Peyer's patch (tissue), 4 donors: ENCODE measurements at places on chromosomes 12 and 14. TPM values are rescaled to one million over a fixed set of nuclear protein-coding genes. Genes with fewer than 3 reads are reported as not detected.

Gene GLT8D2
- total RNA-seq: 4.7 TPM

Gene DPPA3
- total RNA-seq: not detected

Gene CPNE6
- 3.6 TPM for total RNA-seq

GRCh38 chr12:118073768-118074167 is 12.8 kb upstream of the WSB2 start:
- no peak overlapping the region for H3K4me3 ChIP-seq
- H3K4me1 ChIP-seq: no peaks in the 10 kb centered on the region
- H3K27ac ChIP-seq: no peak overlapping the region
- DNase-seq: no peak

GRCh38 chr12:110869026-110869425 is 22.2 kb downstream of the CCDC63 start:
- no peaks in the 10 kb centered on the region for H3K4me1 ChIP-seq
- H3K4me3 ChIP-seq: no peak overlapping the region
- no peak for DNase-seq
- no peaks in the 10 kb centered on the region for H3K36me3 ChIP-seq

Gene ATP2B1
- 89.3 TPM for total RNA-seq

Gene RNASE3
- not detected for total RNA-seq

Gene ADIPOR2
- total RNA-seq: 63.3 TPM

GRCh38 chr12:132506328-132507160 is 16.6 kb downstream of the FBRSL1 start:
- peaks cover 48% of the 10 kb centered on the region for H3K4me1 ChIP-seq
- no peak overlapping the region for H3K27ac ChIP-seq
- H3K4me3 ChIP-seq: no peak overlapping the region
- no peaks in the 10 kb centered on the region for H3K27me3 ChIP-seq
- no peak for DNase-seq

GRCh38 chr12:41011939-41012338 is 176.2 kb upstream of the PDZRN4 start:
- no peak for DNase-seq
- no peaks in the 10 kb centered on the region for H3K27me3 ChIP-seq
- H3K4me3 ChIP-seq: no peak overlapping the region
- H3K27ac ChIP-seq: no peak overlapping the region

DNA sequence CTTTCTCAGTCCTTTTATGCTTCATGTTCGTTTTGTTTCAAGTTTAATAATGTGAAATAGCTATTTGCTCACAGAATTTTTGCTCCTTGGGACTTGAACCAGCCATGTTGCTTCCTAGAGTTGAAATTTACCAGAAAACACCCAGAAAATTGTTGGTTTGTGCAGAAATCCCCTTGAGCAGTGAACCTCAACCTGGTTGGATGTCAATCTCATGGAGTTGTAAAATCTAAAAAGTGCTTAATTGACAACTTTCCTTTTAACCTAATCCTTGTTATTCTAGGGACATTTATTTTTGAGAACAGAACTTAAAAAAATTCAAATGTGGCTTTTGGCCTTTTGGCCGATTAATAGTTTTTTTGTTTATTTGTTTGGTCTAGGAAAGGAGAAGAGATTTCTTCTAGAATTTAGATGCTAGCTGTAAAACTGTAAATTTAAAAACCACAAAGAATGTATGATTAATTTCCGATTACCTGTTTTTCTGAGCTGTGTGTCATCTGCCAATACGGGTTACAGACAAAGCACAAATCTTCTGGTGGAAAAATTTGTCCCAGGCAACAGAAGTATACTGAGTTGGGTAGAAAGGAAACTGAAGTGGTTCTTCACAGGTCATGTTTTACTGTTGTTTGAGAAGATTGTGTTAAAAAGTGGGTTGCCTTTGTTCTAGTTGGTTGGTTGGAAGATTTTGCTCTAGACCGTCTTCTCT is 154.4 kb downstream of the FUT8 start:
- DNase-seq: no peak
- no peaks in the 10 kb centered on the region for H3K27me3 ChIP-seq
- no peak overlapping the region for H3K4me3 ChIP-seq
- H3K27ac ChIP-seq: no peak overlapping the region
- H3K4me1 ChIP-seq: no peaks in the 10 kb centered on the region
- H3K36me3 ChIP-seq: peaks cover 6% of the 10 kb centered on the region

Gene IL23A
- 3.1 TPM for total RNA-seq

DNA sequence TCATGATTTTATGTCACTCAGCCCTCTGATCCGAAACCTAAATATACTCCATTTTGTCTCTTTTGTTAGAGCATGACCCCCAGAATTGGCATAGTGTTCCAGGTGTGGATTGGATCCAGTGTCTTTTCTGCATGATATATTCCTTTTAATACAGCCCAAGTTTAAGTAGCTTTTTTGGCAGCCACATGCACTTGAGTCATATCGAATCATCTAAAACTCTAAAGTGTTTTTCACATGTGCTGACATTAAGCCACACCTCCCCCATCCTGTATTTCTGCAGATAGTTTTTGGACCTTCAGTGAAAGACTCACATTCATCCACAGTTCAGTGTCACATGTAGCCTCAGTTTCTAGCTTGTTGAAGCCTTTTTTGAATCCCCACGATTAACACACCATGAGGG is 30.6 kb downstream of the BORCS5 start:
- DNase-seq: no peak
- H3K4me3 ChIP-seq: no peak overlapping the region
- H3K27me3 ChIP-seq: no peaks in the 10 kb centered on the region
- no peaks in the 10 kb centered on the region for H3K36me3 ChIP-seq
- H3K4me1 ChIP-seq: peaks cover 12% of the 10 kb centered on the region

- H3K36me3 ChIP-seq: no peaks in the 10 kb centered on the region
- no peaks in the 10 kb centered on the region for H3K4me1 ChIP-seq
- no peak for DNase-seq
- no peak overlapping the region for H3K27ac ChIP-seq
- no peak overlapping the region for H3K4me3 ChIP-seq
- H3K27me3 ChIP-seq: no peaks in the 10 kb centered on the region
Observed at GRCh38 chr14:58872061-58872460, 234.3 kb downstream of the DACT1 start.

Gene KCNH3
- not detected for total RNA-seq

Gene HOXC4
- total RNA-seq: 1.6 TPM

Gene ENDOU
- not detected for total RNA-seq

- no peak overlapping the region for H3K4me3 ChIP-seq
- no peaks in the 10 kb centered on the region for H3K4me1 ChIP-seq
- DNase-seq: no peak
- H3K27ac ChIP-seq: no peak overlapping the region
- no peaks in the 10 kb centered on the region for H3K27me3 ChIP-seq
Observed at GRCh38 chr12:43338848-43339526, 213.0 kb downstream of the ADAMTS20 start.

DNA sequence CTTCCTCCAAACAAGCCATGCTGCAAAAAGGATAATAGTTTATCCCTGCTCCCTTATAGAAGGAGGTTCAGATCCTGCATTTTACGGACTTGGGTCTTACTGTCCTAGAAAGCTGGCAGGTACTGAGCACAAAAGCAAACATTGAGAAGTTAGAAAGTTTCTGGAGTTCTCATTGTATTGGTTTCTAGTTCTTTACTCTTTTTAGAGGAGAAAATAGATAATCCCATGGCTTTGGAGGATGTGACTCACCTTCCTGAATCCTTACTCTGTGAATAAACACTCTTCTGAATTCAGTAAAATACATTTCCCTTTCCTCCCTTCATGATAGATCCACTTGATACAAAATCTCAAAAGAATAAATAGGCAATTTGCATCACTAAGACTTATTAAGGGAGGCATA is 188.9 kb downstream of the NPAS3 start:
- H3K27ac ChIP-seq: no peak overlapping the region
- no peak overlapping the region for H3K4me3 ChIP-seq
- H3K27me3 ChIP-seq: no peaks in the 10 kb centered on the region
- no peaks in the 10 kb centered on the region for H3K36me3 ChIP-seq
- DNase-seq: no peak

DNA sequence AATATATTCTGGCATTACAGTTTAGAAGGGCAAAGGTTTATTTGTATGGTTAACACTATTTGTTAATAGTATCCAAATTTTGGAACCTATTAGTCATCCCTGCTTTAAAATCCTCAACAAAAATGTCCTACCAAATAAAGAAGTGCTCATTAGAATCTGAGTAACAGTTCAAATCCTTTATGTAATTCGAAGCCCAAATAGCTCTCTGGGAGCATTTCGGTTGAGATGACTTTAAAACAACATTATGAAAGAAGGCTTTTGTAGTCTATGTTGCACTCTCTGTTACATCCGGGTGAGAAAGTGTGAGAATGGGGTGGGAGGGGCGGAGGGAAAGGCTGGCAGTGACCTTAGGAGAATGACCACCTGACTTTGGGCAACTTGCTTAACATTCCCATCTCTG is 59.7 kb downstream of the SLC38A1 start:
- no peaks in the 10 kb centered on the region for H3K36me3 ChIP-seq
- DNase-seq: no peak
- no peak overlapping the region for H3K4me3 ChIP-seq
- H3K4me1 ChIP-seq: no peaks in the 10 kb centered on the region
- peak overlapping the region; percentile 76 for H3K27ac ChIP-seq
- H3K27me3 ChIP-seq: no peaks in the 10 kb centered on the region

- peaks cover 7% of the 10 kb centered on the region for H3K4me1 ChIP-seq
- no peaks in the 10 kb centered on the region for H3K27me3 ChIP-seq
- peak within 1 kb of the TSS; percentile 52 for H3K4me3 ChIP-seq
- no peak within 1 kb of the TSS for H3K27ac ChIP-seq
Observed at GRCh38 chr12:23949348-23950209, at the start of gene SOX5. TSS of gene SOX5 (minus strand) at chr12:23949670. CDS start at chr12:23949601, 69 bp downstream.

Gene CHGA
- 116 TPM for total RNA-seq

Gene LRRC10
- total RNA-seq: not detected

Gene HOXC11
- total RNA-seq: 0.76 TPM

DNA sequence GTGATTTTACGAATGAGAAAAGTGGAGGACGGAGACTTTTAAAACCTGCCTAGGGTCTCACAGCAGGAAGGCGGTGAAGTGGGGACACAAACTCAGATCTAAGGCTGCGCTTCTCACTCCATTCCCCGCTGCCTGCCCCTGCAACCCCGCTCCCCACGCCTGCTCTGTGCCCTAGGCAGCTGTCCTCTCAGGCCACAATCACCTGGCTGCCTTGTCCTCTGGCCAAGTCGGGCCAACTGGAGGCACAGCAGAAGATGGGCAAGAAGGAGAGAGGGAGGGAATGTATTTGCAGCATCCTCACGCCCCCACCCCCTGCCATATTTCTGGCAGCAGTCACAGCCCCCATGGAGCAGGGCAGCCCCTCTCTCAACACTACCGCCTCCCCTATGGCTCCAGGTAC is 94.9 kb downstream of the CHGA start:
- DNase-seq: no peak
- no peaks in the 10 kb centered on the region for H3K36me3 ChIP-seq
- H3K4me1 ChIP-seq: peaks cover 12% of the 10 kb centered on the region
- H3K27me3 ChIP-seq: no peaks in the 10 kb centered on the region
- H3K27ac ChIP-seq: no peak overlapping the region

- no peak overlapping the region for H3K27ac ChIP-seq
- DNase-seq: no peak
- H3K4me1 ChIP-seq: no peaks in the 10 kb centered on the region
- no peaks in the 10 kb centered on the region for H3K36me3 ChIP-seq
- no peak overlapping the region for H3K4me3 ChIP-seq
Observed at GRCh38 chr12:52186118-52186840, 5.5 kb downstream of the KRT80 start.

DNA sequence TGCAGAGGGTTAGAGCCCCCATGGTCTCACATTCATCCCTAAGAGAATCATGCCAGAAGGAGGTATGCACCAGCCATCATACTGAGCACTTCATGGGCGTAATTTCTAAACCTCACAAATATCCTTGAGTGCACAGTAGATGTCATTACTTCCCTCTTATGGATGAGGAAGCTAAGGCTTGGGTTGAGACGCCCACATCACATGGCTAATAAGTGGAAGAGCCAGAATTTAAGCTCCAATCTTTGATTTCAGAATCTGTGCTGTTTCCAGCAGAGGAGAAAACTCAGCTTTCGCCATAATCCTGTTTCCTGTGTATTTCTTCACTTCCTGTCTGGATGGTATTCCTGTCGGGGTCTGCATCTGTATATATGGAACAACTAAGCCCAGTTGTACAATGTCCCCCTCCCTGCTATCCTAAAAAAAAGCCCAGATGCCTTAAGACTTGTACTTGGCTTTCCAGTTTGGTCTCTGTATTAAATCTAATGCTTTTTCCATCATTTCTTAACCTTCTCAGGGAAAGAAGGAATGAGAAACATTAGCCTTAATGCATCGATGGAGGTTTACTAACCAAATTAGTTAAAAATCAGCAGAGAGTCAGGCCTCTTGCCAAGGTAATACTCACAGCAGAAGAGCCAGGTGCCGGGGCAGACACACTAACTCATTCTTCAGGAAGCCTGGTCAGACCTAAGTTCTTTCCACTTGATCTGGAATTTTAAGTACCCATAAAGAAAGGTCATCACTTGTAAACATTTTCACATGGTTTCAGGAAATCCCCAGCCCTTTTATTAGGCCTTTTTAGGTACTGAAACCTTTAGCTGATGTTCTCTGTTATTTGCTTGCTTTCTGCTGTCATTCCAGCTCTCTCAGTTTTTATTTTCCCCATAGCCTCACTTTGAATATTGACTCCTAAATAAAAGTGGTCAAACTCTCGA is 5.3 kb downstream of the ISCU start:
- H3K27me3 ChIP-seq: no peaks in the 10 kb centered on the region
- peak overlapping the region; percentile 62 for H3K27ac ChIP-seq
- peaks cover 23% of the 10 kb centered on the region for H3K4me1 ChIP-seq
- no peak overlapping the region for H3K4me3 ChIP-seq

Gene LHX5
- total RNA-seq: not detected

GRCh38 chr12:44817687-44818086 is 58.4 kb downstream of the NELL2 start:
- no peaks in the 10 kb centered on the region for H3K36me3 ChIP-seq
- no peaks in the 10 kb centered on the region for H3K27me3 ChIP-seq

- H3K27me3 ChIP-seq: no peaks in the 10 kb centered on the region
- no peak overlapping the region for H3K27ac ChIP-seq
- H3K36me3 ChIP-seq: no peaks in the 10 kb centered on the region
- H3K4me3 ChIP-seq: no peak overlapping the region
- no peaks in the 10 kb centered on the region for H3K4me1 ChIP-seq
Observed at GRCh38 chr12:25184132-25184531, 10.8 kb downstream of the DNAI7 start.
